SJSA1 (cell line): ENCODE measurements at places on chromosomes 16 and 17. TPM values are rescaled to one million over a fixed set of nuclear protein-coding genes. Genes with fewer than 3 reads are reported as not detected.

DNA sequence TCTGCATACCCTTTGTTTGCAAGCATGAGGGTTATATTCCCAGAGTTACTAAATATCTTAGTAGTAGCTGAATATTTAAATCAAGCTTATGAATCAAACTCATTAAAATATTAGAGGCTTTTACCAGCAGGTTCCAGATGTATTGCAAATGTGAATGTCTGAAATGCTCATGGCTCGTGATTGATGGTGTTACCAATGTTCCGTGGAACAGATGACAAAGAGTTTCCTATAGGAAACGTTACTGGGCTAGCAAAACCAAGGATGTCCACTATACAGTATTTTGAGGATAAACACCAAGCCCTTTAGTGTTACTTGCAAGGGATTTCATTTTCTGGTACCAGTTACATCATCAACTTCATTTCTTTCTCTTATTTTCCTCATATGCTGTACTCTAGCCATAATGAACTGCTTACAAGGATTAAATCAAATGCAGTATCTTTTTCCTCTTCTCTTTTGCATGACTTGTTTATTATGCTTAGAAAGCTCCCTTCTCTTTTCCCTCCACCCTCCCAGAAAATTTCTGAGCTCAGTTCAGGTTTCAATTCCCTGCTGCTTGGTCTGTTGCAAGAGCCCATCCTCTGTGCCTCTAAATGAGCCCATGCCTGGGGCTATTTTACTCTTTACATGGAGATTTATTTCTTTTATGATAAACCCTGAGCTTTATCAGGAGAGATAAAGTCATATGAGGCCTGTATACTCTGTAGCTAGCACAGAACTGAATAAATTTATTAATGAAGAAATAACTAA is 1537.1 kb upstream of the GOT2 start:
- H3K27ac ChIP-seq: no peak overlapping the region
- H3K36me3 ChIP-seq: no peaks in the 10 kb centered on the region
- no peaks in the 10 kb centered on the region for H3K4me1 ChIP-seq
- no peak for DNase-seq
- no peaks in the 10 kb centered on the region for H3K27me3 ChIP-seq

- no peak for DNase-seq
- no peaks in the 10 kb centered on the region for H3K36me3 ChIP-seq
- no peaks in the 10 kb centered on the region for H3K27me3 ChIP-seq
- no peak overlapping the region for H3K27ac ChIP-seq
- H3K4me1 ChIP-seq: peaks cover 18% of the 10 kb centered on the region
Observed at GRCh38 chr16:74226338-74226954, 70.2 kb upstream of the PSMD7 start.

Gene NEUROD2
- not detected in 2 replicates for total RNA-seq

DNA sequence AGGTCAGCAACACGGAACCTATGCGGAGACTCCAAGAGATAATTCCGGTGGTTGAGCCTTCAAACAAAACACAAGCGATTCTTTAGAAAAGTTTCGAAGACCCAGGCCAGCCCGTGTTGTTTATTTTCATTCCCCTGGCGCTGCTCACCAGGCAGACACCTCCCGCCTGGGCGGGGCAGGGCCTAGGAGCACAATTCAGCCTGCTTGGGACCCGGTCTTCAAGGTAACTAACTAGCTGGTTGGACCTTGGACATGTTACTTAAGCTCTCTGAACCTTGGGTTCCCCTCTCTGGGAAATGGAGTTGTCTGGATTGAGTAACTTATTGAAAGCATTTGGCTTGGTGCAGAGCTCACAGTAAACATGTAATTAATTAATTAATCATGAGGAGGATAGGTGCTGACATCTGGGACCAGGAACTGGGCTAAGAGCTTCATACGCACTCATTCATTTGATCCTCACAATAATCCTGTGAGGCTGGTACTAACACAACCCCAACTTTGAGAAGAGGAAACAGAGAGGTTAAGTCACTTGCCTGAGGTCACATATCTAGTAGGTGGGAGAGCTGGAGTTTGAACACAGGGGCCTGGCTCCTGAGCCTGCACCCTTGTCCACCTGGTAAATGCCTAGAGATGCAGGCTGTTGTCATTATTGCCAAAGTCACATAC is 125.3 kb upstream of the SMURF2 start:
- no peak for DNase-seq
- no peak overlapping the region for H3K27ac ChIP-seq
- no peaks in the 10 kb centered on the region for H3K4me1 ChIP-seq
- peaks cover 21% of the 10 kb centered on the region for H3K36me3 ChIP-seq
- no peak overlapping the region for H3K4me3 ChIP-seq

Gene TBC1D3C
- total RNA-seq: 0.13 TPM in 1 of 2 replicates, not detected in the other

DNA sequence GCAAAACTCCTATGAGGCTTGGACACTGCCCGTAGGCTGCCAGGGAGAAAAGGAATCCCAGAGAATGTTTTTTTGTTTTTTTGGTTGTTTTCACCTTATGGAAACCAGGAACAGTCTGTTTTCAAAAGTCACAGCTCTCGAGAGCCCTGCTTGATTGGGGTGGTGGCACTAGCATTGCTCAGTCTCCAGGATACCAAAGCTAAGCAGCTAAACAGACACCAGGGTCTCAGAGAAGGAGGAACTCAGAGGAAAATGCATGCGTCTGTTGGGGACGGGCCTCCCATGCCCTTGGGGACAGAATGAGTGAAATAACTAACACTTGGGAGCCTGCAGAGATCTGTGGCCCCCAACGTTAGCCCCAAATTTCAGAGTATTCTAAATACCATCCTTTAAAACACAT is 178.8 kb downstream of the SOX9 start:
- no peaks in the 10 kb centered on the region for H3K27me3 ChIP-seq
- DNase-seq: no peak
- no peaks in the 10 kb centered on the region for H3K36me3 ChIP-seq
- H3K27ac ChIP-seq: no peak overlapping the region

- H3K27me3 ChIP-seq: no peaks in the 10 kb centered on the region
- no peaks in the 10 kb centered on the region for H3K36me3 ChIP-seq
- no peaks in the 10 kb centered on the region for H3K4me1 ChIP-seq
- H3K27ac ChIP-seq: no peak overlapping the region
Observed at GRCh38 chr16:73482310-73482709, 434.4 kb upstream of the ZFHX3 start.

GRCh38 chr17:55254375-55254774 is 10.4 kb upstream of the HLF start:
- no peaks in the 10 kb centered on the region for H3K36me3 ChIP-seq
- H3K4me1 ChIP-seq: no peaks in the 10 kb centered on the region
- H3K27ac ChIP-seq: no peak overlapping the region
- no peak overlapping the region for H3K4me3 ChIP-seq

DNA sequence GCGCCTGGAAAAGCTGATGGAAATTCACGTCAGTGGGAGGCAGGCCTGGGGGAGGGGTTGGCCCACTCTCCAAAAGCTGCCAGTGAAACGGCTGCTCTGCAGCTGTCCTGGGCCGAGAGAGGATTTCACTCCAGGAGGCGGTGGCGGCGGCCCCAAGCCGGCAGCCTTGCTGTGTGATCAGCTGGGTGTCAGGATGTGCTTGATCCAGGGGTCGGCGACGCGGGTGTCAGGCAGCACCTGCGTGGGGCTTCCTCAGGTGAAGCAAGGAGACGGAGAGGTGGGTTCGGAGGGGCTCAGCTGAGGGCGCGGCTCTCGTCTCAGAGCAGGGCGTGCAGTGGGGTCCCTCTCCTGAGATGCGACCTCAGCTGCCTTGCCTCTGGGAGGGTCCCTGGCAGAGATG is 7.0 kb downstream of the CBFA2T3 start:
- H3K27ac ChIP-seq: no peak overlapping the region
- peaks cover 86% of the 10 kb centered on the region for H3K27me3 ChIP-seq
- no peaks in the 10 kb centered on the region for H3K4me1 ChIP-seq
- H3K36me3 ChIP-seq: no peaks in the 10 kb centered on the region

DNA sequence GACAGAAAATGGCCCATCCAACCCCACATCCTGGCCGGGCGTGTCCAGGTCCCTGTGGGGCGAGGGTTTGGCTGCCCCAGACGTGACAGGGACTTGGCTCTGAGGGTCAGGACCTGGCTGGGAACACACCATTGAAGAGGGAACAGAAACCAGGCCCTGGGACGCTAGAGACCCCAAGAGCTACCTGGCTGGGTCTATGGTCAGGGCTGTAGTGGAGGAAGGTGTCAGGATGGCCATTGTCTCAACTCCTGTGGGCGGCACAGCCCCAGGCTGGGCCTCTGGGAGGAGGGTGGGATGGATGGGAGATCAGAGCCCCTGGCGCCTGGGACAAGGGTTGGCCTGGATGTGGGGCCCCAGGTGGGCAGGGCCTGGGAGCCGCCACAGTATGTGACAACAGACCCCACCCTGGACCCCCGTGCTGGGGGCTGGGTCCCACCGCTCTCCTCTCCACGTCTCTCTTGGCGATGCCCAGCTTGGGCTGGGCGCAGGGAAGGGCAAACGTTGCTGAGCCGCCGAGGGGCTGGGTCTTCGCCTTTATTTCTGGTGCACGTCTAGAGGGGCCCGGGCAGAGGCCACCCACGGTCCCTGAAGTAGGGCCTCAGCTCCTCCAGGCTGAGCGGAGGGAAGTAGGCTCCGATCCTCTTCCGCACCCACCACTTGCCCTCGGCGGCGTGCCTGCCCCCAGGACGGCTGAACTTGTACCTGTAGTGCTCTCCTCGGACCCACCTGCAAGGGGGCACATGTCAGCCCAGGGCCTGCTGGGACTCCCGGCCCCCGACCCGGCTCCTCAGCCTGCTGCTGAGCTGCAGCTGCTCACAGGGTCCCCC is 53.7 kb upstream of the GNG13 start:
- H3K27me3 ChIP-seq: no peaks in the 10 kb centered on the region
- no peaks in the 10 kb centered on the region for H3K4me1 ChIP-seq
- no peak overlapping the region for H3K4me3 ChIP-seq
- H3K27ac ChIP-seq: no peak overlapping the region
- DNase-seq: no peak

Gene CHST4
- not detected in 2 replicates for total RNA-seq

GRCh38 chr16:52515068-52515671 is 31.8 kb downstream of the TOX3 start:
- H3K36me3 ChIP-seq: no peaks in the 10 kb centered on the region
- DNase-seq: no peak
- no peak overlapping the region for H3K27ac ChIP-seq
- H3K4me1 ChIP-seq: no peaks in the 10 kb centered on the region

DNA sequence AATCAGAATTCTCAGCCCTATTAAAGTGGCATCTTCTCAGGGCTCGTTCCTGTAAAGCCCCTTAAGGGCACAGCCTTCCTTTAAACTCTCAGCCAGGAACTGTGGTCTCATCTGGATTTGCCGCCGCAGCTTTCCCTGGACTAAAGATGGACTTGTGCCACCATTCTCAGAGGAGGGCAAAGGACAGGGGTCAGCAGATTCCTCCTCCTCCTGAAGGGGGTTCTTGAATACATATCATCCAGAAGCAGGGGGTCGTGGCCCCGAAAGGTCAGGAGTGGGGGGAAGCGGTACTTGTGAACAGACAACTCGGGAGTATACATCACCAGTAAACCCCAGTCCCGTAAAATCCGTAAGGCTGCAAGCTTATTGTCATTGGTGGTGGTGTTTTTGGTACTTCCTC is 174.8 kb downstream of the RPTOR start:
- no peak overlapping the region for H3K27ac ChIP-seq
- H3K4me3 ChIP-seq: no peak overlapping the region
- H3K27me3 ChIP-seq: no peaks in the 10 kb centered on the region
- peaks cover 4% of the 10 kb centered on the region; the same call in 1 of the 2 replicates for H3K36me3 ChIP-seq

Gene CTRB2
- total RNA-seq: not detected in 2 replicates

GRCh38 chr16:10688291-10688690 is 6.4 kb downstream of the TEKT5 start:
- no peaks in the 10 kb centered on the region for H3K4me1 ChIP-seq
- no peak for DNase-seq
- no peaks in the 10 kb centered on the region for H3K36me3 ChIP-seq
- no peak overlapping the region for H3K27ac ChIP-seq
